ENCODE measurements at places on chromosomes 6 and 20. TPM values are rescaled to one million over a fixed set of nuclear protein-coding genes. Genes with fewer than 3 reads are reported as not detected.

C6orf118 gene
- total RNA-seq: not detected

- DNase-seq: no peak
Observed at GRCh38 chr20:15643713-15644112, 929.5 kb downstream of the KIF16B start.

GRCh38 chr6:85662251-85662650, 19.6 kb upstream of the SYNCRIP start:
- no peak for DNase-seq

DNA sequence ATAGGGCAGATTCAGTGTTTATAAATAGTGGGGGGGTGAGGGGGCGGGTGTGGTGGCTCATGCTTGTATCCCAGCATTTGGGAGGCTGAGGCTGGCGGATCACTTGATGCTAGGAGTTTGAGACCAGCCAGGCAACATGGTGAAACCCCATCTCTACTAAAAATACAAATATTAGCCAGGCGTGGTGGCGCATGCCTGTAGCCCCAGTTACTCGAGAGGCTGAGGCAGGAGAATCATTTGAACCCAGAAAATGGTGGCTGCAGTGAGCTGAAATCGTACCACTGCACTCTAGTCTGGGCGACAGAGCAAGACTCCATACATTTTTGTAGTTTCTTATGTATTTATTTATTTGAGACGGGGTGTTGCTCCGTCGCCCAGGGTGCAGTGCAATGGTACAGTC, 109.0 kb upstream of the ZNF217 start:
- DNase-seq: no peak

DNA sequence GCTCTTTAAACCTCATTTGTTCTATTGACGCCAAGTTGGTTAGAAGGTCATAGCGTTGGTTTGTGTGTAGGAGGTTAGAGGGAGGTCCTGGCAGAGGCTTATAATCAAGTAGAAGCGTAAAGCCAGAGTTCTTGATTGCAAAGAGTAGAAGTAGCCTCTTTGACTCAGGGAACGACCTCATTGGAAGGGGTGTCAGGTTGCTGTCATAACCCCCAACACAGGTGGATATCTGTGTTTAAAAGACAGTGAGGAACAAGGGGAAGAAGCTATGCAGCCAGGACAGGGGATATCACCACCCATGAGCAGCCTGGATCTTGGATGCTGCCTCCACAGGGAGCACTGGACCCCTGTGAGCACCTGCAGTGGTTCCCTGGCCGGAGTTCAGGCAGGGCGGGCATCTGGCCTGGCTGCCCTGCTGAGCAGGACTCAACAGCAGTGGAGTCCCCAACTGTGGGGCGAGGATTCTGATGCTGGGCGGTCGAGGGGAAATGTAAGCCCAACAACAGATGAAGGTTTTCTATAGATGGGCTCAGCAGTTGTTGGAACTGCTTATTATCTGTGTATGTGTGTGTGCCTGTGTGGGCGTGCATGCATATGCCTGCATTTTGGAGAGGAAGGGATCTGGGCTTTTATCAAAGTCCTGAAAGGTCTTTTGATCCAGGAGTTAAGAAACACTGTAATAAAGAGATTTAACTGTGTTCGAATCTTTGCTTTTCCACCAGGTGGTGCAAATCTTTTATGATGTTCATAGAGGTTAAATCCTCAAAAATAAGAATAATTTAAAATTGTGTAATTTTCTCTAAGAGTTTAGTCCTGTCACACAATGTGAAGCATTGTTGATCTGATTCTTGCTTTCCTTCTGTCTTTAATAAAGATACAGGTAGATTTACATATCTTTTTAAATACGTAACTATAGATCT, 27.7 kb downstream of the HIVEP1 start:
- no peak for DNase-seq

GRCh38 chr6:108762394-108762793, 85.8 kb upstream of the ARMC2 start:
- no peak for DNase-seq

DNA sequence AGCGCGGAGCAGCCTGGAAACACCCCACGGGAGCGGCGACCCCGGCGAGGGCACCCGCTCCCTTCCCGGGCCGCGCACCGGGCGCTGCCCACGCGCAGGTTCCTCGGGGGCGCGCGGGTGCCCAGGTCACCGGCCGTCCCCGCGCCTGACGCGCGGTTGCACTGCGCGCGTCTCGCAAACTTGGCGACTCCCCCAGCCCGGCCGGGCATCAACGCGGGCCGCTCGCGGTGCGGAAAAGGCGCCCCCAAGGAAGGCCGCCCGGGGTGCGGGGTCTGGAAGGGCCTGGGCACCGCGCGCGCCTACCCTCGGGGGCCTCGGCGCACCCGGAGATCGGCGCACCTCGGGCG, 555 bp upstream of the ZBTB46 start:
- DNase-seq: no peak

Measured in gastrocnemius medialis (tissue), 4 donors.